Jurkat, Clone E6-1 (cell line): ENCODE measurements at places on chromosomes 11 and 22.

DNA sequence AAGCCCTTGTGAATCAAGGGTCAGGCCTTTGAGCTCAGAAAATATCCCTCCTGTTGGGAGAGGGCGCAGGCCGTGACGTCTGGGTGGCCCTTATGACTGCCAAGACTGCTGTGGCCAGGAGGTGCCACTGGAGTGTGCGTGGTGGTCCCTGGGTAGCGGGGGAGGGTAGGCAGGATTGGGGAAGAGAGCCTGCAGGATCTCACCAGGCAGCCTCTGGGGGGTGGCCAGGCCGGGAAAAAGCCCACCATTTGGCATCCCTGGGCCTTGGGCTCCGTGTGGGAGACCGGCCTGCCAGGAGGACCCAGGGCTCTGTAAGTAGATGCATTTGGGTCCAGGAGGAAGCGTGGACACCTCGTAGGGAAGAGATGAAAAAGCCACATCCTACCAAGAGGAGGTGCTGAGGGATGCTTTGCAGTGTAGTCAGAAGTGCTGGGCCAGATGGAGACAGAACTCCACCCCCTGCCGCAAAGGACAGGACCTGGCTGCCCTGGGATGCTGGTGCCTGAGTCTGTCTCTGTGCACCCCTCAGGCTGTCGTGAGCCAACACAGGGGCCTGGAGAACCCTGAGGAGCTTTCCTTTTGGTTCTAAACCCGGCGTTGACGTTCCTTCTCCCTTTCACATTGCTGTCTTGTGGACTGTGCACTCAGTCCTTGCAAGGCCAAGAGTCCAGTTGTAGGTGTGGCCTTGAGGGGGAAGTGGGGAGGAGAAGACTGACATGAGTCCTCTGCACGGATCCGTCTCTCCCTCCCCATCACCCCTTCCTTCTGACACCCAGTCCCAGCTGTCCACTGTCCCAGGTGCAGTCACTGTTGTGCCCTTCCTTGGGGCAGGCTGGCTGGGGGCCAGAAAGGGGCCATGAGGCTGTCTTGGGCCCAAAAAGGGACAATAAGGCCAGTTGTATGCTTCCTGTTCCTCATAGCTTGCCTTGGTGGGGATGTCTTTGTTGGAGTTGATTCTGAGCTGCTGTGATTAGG, 12.7 kb upstream of the MIEF1 start:
- no peak for DNase-seq

- DNase-seq, result no peak
Observed at GRCh38 chr22:44581096-44581435, 83.0 kb upstream of the RTL6 start.

GRCh38 chr11:19713196-19714021, 772 bp downstream of the NAV2 start:
- no peak for DNase-seq

GRCh38 chr11:45620243-45620642, 45.2 kb downstream of the CHST1 start:
- DNase-seq, result no peak

DNA sequence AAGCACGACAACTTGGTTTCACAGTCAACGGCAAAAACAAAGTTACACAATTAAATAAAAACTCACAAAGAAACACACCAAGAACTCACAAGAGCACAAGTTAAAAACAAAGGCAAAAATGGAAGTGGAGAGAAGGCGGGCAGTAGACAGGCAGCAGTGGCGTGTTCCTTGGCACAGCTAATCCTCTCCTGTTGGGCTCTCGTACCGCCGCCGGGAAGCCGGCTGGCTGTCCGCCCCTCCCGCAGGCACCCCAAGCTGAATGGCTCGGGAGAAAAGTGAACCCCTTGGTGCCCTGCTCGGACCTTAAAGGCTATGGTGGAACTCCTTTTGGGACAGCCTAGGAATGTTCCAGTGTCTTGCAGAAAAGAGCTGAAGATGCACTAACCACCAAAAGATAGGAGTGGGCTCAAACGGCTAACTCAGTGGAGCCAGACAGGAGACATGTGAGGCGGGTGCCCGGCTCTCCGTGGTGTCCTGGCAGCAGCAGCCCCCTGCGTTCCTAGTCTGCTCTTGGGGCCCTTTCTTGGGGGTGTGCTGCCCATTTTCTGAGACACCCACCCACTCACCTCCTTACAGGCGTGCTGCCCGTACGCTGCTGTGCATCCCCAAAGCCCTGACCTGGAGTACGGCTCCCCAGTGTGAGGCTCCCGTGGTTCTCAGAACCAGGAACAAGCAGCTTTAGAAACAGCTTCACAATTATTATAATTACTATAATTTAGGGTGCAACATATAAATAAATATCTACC, 86.1 kb upstream of the BID start:
- no peak for DNase-seq

DNA sequence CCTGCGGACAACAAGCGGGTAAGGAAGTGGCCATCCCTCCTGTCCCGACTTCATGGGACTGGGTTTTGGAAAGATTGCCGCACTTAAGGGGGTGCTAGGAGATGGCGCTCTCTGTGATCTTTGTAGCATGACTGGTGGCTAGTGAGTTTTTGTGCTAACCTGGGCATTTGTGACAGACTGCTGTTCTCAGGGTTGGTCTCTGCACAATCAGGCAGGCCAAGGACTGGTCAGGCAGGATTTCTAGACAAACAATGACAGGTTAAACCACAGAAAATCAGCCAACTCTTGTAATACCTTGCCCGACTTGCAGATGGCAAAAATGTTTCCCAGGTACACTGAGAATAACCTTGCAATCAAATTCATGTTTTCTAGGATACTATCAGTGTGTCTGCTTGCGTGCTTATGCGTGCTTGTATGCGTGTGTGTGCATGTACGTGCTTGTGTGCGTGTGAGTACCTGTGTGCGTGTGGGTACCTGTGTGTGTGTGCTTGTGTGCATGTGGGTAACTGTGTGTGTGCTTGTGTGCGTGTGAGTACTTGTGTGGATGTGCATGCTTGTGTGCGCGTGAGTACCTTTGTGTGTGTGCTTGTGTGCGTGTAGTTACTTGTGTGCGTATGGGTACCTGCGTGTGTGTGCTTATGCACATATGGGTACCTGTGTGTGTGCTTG, 25.6 kb upstream of the SORL1-AS1 start:
- DNase-seq, result no peak

DNA sequence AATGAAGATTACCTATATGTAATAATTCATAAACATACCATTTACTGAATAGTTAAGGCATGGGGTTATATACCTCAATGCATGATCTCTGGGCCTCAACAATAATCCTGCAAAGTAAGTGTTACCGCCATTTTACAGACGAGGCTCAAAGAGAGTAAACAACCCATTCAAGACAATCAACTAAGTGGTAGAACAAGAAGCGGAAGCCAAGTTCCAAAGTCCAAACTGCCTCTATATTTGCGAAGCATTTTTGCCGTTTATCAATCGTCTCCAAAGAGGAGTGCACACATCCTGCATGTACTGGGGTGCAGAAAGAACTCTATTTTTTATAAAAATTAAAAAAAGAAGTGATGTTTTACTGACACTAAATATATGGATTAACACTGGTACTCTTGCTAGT, 27.5 kb upstream of the P4HA3 start:
- DNase-seq, result no peak

DNA sequence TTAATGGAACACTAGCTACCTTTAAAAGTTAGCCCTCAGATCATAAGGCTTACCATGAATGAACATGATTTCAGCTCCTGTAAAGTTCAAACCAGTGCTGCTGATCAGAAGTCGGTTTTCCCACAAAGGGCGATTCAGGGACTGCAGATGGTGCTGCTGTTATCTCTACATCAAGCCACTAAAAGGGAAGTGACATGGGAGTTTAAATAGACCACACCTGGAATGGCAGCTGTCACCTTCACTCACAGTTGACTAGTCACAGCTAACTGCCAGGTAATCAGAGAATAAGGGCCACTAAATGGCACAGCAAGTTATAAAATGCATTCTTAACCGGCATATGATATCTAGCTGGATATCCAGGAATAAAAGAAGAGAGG, 581.1 kb upstream of the ARHGAP42 start:
- peak; percentile 75 for DNase-seq

DNA sequence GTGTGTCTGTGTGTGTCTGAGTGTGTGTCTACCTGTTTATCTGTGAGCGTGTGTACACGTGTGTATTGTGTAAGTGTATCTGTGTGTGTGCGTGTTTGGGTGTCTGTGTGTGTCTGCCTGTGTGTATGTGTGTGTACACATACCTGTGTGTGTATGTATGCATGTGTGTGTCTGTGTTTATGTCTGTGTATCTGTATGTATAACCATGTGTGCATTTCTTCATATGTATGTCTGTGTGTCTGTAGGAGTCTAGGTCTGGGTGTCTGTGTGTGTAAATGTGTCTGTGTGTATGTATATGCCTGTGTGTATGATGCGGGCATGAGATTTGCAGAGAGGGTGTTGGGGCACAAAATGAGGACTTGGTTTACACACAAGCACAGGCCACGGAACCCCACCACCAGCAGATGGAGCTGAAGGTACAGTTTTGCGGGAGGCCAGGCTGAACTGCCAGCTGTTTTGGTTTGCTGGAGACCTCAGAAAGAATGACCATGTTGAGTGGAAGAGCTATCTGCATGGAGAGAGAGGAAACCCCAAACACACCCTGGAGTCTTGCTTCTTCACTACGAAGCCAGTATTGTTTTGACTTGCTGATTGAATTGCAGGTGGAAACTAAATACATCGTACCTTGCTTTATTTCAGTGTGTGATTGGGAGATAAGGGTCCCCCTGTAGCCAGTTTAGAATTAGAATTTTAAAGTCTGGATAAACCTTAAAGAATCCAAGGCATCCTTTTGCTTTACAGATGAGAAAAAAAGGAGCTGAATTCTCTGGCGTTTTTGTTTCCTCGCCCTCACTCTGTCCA, 497.2 kb downstream of the NTM start:
- peak; percentile 17 for DNase-seq

GRCh38 chr11:6625156-6625831, 6.1 kb upstream of the TPP1 start:
- DNase-seq, result no peak

DNA sequence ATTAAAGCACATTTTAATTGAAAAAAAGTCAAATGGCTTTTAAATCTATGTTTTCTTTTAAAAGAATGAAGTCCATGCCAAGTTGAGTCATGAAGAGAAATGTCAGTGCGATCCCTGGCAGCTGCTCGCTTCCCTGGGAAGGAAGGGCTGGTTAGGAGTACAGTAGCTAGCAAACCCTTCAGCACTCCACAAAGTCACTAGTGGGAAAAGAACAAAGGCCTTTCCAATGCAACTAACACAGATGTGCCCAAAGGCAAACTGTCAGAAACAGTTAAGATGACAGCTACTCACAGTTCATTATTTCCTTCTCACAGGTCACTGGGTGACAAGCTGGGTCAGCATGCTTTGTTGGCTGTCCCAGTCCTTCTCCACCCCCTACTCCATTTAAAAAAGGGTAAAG, 308.7 kb downstream of the DCDC1 start:
- no peak for DNase-seq

- DNase-seq, result no peak
Observed at GRCh38 chr11:64358536-64358906, 441 bp upstream of the RPS6KA4 start.

DNA sequence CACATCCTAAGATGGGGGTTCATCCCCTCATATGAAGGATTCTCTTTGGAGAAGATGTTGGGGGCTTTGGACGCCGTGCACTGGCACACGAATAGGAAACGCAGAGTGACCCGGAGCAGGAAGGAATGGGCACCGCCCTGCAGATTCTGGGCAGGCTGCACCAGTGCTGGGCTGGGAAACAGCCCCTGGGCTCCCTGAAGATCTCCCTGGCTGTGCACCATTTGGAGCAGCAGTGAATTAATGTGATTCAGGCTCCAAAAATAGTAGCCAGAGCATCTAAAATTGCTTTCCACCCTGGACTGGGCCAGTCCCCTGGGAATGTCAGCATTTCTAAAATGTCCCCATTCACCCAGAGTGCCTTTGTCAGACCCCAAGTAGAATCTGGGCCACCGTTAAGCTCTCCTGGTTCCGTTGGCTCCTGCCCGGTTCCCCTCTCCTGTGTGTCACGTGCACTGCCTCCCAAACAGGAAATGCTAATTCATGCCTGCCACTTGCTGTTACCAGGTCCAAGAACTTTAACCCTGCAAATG, 18.6 kb downstream of the IRAG1 start:
- DNase-seq, result no peak

GRCh38 chr11:67372993-67373647, at the start of gene CLCF1:
TSS of gene CLCF1 (minus strand) at chr11:67373598. CDS start at chr11:67373539, 59 bp downstream.
- DNase-seq, result no peak

DNA sequence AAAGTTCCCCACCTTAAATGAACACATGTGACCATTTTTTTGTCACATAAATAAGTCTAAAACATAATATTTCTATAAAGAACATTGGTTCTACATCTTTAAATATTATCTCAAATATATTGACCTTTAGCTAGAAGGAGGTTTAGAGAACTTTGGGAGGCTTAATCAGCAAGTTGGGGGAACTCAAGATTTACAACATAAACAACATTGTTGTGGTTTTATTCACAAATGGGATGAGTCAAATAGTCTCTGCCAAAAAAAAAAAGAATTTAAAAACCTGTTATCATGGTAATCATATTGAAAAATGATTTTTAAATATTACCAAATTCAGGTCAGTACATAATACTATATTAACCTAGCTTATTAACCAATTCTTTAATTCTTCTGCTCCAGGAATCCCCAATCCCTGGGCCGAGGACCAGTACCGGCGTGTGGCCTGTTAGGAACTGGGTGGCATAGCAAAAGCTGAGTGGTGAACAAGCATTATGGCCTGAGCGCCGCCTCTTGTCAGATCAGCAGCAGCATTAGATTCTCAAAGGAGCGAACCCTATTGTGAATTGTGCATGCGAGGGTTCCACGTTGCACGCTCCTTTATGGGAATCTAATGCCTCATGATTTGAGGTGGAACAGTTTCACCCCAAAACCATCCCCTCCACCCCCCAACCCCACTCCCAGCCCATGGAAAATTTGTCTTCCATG, 98.2 kb downstream of the RDX start:
- DNase-seq, result no peak

DNA sequence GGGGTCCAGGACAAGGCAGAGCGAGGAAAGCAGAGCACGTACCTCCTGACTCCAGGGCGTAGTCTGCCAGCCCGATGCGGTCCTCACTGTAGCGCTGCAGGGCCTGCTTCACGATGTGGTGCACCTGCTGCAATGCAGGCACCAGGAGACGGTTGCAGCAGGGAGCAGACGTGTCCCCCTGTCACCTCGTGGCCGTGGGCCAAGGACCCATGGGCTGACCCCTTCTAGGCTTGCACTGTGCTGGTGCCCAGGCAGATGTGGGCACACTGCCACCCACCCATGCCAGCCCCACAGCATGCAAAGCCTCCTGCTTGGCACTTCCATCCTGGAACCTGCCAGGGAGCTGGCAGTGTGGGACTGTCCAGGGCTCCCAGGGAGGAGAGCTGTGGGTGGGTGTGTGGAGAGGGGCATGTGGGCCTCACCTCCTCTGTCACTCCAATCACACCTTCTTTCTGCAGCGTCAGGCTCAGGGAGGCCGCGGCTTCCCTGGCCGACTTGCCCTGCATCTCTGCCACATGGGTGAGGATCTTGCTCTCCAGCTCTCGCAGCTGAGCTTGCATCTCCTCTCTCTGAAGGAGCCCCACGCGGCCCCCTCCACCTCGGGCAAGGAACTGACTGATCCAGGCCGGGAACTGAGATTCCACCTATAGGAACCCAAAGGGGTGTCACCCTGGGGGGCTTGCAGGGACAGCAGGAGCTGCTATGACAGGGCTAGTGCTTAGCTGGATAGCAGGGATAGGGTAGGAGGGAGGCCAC, 16.3 kb downstream of the SUN2 start:
- no peak for DNase-seq

GRCh38 chr11:121944556-121945230, 171.3 kb downstream of the BLID start:
- no peak for DNase-seq

- no peak for DNase-seq
Observed at GRCh38 chr11:74460065-74460464, 7.3 kb downstream of the KCNE3 start.

GRCh38 chr22:40444178-40444831, 73.9 kb downstream of the SGSM3 start:
- DNase-seq, result no peak

GRCh38 chr11:77374611-77375031, 73.1 kb upstream of the GDPD4 start:
- DNase-seq, result no peak
